ENCODE measurements at places on chromosomes 3 and 15.

GRCh38 chr15:64162869-64163658 lies at the start of gene PPIB:
Gene PPIB, minus strand, starts transcription at chr15:64163022. Its CDS starts 36 bp downstream, at chr15:64162986.
- DNase-seq, result peak; percentile 95

GRCh38 chr15:33057845-33058244 lies 136.7 kb downstream of the FMN1 start:
- DNase-seq, result no peak

DNA sequence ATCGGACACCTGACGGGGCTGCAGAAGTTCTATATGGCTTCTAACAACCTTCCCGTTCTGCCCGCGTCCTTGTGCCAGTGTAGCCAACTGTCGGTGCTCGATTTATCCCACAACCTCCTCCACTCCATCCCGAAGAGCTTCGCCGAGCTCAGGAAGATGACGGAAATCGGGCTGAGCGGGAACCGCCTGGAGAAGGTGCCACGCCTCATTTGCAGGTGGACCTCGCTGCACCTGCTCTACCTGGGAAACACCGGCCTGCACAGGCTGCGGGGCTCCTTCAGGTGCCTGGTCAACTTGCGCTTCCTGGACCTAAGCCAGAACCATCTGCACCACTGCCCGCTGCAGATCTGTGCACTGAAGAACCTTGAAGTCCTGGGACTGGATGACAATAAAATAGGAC lies 9.8 kb upstream of the LRRC34 start:
- no peak for DNase-seq

DNA sequence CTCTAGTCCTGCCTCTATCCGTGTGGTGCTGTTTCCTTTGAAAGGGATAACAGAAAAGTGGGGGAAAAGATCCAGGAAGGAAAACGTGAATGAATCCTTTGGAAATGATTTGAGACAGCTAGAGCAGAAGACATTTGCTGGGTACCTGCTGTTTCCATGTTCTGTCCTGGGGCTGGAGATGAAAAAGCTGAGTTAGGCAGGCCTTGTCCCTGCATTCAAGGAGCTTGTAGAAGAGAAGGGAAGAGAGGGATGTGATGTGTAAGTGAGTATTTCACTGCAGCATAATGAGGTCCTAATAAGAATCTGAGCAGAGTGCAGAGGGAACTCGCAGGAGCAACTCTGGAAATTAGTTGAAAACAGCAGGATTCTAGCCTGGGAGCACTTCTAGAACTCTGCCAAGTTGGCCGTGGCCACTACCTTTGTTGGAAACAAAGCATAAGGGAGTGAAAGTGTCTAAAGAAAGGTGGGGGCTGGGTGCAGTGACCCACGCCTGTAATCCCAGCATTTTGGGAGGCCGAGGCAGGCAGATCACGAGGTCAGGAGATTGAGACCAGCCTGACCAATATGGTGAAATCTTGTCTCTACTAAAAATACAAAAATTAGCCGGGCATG lies 13.8 kb upstream of the SEMA4B start:
- no peak for DNase-seq

DNA sequence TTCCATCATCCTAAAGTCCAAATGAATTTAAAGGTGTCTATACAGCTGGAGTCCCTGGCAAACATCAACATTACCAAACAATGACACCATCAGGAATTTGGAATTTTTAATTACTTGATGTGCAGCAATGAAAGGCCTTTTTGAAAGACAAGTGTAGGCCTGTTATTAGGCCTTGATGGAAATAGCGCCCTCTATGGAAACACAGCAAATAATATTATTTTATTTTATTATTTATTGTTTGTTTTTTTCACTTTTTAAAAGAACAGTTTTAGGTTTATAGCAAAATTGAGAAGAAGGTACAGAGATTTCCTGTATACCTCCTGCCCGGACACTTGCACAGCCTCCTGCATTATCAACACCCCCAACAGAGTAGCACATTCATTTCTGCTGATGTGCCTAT lies 18.1 kb upstream of the OR5AC2 start:
- DNase-seq, result no peak

- DNase-seq, result no peak
Measured at GRCh38 chr3:186540835-186541226, 3.3 kb downstream of the CRYGS start.

GRCh38 chr3:37610529-37610928 lies 251.2 kb upstream of the CTDSPL start:
- DNase-seq, result no peak

DNA sequence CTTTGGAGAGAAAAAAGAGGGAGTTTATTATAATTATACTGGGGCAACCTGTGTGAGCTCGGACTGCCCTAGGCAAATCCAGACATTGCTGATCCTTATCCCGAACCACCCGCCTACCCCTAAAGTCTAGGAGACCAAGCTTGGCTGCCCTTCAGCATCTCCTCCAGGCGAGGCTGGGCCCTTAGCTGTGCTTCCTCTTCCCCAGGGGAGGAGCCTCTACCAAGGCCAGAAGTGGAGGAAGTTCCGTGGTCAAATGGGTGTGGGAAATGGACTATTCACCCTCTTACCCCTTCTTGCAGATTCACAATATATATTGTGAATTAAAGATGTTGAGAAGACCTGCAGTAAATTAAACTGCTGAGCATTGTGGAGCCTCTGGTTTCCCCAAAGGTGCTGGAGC lies 158.3 kb upstream of the HES1 start:
- DNase-seq, result no peak

- DNase-seq, result no peak
Measured at GRCh38 chr3:16467393-16467792, 46.1 kb downstream of the RFTN1 start.

DNA sequence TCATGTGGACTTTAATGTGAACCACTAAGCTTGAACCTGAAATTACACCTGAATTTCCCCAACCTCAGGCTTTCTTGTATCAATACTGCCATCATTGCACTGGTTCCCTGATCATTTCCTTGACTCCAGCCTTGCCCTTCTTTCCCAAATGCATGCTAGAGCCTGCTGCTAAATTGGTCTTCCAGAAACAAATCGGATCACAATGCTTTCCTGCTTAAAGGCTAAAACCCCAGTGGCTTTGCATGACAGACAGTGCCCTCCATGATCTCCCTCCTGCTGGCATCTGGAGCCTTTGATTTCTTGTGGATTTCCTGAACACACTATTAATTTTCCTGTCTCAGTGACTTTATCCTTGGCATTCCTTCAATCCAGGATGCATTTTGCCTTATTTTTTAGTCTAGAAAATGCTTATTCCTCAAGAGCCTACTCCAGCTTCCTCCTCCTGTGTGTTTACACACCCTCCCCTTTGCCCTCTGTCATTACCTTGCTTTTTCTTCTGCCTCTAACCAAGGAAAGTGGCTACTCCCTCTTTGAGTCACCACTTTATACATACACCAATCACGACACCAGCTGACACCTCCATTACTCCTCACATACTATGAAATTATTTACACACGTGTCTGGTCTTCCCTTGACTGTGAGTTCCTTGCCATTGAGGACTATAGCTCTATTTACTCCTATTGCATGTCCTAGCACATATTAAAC lies 214.6 kb downstream of the KCNAB1 start:
- DNase-seq, result peak; percentile 37

DNA sequence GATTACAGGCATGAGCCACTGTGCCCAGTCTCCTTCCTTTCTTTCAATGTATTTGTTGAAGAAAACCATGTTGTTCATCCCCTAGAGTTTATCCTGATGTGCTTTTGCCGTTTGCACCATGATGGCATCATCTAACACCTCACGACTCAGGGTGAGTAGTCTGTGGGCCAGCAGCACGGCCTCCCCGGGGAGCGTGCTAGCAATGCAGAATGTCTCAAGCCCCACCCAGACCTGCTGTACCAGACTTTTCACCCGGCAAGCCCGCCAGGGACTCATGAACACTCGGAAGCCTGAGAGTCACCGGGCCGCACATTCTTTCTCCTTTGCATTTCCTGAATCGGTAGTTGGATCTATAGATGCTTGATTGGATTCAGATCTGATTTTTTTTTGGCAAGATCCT lies 64.6 kb downstream of the RPN1 start:
- no peak for DNase-seq

DNA sequence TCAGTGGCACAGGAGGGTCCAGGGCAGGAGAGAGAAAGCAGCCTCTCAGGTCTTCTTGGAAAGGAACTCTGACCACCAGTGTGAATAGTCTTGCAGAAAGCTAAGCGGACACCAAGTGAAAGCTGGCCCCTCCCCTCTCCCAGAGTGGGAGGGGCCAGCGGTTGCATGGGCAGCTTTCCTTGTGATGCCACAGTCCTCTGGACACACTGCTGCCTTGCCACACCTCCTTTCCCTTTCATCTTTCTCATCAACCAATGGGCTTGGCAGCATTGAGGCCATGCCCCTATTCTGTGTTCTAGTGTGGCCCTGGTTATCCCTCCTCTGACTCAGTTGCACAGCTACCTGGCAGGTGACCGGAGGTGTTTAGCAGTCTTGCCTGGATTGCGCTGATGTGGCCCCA lies 49.7 kb upstream of the GOLGA6B start:
- DNase-seq, result no peak

DNA sequence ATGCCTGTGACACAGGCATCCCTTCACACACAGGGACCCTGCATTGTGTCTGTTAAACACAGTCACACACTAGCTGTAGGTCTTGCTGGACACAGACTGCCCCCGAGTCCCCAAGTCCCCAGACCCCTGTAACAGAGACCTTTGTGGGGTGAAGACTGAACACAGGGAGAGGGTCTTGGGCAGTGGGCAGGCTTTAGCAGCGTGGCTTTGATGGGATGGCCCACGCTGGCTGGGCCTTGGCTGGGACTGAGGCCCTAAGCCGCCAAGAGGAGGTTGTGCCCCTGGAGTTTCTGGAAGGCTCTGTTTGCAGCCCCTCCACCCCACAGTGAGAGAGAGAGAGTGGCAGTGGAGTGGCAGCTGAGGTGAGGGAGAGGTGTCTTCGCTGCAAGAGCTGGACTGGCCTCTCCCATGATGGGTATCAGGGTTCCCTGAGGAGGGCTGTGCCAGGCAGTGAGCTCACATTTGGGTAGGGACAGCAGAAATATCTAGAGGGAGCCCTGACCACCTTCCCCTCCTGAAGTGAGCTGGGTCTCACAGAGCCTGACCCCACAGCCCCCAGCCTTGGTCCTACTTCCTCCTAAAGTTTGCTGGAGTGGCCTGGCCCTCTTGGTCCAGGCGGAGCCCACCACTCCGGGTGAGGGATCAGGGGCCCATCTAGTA lies 635 bp upstream of the VILL start:
- DNase-seq, result no peak

- DNase-seq, result no peak
Measured at GRCh38 chr15:70044168-70044567, 53.5 kb downstream of the TLE3 start.

- DNase-seq, result no peak
Measured at GRCh38 chr15:62828364-62828763, 214.2 kb upstream of the TPM1 start.

GRCh38 chr3:38653685-38654537 lies 4.4 kb upstream of the SCN5A start:
- no peak for DNase-seq

DNA sequence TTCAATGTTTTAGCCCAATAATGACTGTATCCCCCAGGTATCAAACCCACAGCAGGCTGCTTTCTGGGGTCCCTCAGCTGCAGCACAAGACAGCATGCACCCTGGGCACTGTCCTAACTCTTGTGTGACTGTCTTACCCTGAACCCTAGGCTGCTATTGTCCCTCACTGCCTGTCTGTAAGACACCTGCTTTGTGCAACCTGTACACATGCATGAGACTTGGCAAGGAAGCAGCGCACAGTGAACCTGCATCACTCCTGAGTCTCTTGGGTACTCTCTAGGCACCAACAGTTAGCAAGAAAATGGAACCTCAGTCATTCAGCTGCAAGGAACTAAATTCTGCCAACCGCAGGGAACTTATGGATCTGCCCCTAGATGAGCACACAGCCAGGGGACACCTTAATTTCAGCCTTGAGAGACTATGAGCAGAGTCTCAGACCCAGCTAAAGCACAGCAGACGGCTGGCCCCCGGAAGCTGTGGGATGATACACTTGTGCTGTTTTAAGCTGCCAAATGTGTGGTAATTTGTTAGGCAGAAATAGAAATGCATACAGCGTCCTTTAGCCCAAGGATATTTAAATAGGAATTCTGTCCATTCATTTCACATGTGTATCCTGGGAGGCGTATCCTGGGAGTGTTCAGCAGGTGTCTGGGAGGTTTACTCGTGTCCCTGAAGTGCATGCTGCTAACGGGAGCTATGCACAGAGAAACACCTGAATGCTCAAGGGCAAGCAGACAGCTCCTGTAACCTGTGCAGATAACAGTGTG lies 223.8 kb downstream of the KLF13 start:
- no peak for DNase-seq

DNA sequence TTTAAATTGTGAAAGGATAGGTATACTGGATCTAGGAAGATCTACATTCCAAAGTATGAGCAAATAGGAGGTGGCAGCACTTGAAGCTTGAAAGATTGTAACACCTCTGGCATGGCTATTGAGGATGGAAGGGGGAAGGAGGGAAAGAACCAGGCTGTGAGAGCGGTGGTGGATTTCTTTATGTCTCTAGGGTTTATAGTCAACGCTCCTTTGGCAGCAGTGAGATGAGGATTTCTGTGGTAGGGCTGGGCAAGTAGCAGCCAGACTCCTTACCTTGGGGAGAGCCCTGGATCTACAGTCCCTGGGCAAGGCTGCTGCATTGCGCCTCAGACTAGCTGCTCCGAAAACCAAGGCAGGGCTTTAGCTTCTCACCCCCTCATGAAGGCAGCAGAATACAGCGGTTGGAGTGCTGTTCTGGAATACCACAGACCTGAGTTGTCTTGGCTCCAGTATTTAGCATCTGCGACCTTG lies 53.2 kb downstream of the MEF2A start:
- no peak for DNase-seq

GRCh38 chr3:55160241-55160983 lies 232.6 kb upstream of the LRTM1 start:
- no peak for DNase-seq

DNA sequence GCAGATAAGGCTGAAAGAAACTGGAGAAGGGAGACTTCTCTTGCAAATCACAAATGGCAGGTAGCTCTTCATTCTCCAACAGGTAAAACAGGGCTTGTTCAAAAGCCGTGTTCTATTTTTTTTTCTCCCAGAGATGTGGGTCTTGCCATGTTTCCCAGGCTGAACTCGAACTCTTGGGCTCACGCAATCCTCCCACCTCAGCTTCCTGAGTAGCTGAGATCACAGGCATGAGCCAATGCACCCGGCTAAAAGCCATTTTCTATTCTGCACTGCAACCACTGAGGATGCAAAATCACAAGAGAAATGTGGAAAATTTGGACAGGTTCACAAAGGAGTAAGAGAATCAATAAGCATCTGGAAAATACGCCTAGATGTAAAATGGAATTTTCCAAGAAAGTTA lies 19.5 kb downstream of the EIF4E3 start:
- no peak for DNase-seq

DNA sequence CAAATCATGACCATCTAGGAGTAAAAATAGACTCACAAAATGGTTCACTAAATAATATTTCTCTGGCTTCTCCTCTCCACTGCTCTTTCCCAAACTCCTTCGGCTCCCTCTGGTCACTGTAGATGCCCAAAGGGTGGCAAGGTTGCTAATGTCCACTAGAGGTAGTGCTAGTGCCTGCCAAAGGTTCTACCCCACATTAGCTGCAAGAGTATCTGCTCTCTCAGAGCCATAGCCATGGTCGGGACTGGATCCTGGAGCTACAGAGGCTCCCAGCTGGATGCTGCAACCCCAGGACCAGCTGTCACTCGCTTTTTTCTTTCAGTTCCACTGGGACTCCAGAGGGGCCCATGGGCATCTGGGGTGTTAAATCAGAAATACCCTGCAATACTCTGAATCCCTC lies 8.5 kb downstream of the HTR3D start:
- DNase-seq, result no peak

- DNase-seq, result no peak
Measured at GRCh38 chr15:90031231-90031791, 30.2 kb downstream of the ZNF710 start.

Data from D721Med (cell line).